ENCODE measurements at places on chromosomes 6 and 20.

DNA sequence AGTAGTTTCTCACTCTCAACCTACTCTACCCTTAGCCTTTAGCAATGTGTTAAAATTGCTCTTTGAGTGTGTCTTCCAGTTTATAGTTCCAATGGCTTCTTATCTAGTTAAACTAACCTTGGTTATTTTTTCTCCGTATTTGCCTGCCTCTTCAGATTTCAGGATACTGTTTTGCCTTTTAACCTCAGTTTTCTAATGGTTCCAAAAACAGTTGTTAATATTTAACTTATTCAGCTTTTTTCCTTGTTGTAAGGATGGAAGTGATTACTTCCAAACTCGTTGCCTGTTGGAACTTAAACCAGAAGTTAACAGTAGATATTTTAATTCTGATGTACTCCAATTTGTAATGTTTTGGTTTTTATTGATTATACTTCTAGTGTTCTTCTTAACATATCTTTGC lies 1574.9 kb downstream of the HACE1 start:
- DNase-seq, result no peak

GRCh38 chr6:89026151-89026550 lies 54.4 kb upstream of the PNRC1 start:
- no peak for DNase-seq

DNA sequence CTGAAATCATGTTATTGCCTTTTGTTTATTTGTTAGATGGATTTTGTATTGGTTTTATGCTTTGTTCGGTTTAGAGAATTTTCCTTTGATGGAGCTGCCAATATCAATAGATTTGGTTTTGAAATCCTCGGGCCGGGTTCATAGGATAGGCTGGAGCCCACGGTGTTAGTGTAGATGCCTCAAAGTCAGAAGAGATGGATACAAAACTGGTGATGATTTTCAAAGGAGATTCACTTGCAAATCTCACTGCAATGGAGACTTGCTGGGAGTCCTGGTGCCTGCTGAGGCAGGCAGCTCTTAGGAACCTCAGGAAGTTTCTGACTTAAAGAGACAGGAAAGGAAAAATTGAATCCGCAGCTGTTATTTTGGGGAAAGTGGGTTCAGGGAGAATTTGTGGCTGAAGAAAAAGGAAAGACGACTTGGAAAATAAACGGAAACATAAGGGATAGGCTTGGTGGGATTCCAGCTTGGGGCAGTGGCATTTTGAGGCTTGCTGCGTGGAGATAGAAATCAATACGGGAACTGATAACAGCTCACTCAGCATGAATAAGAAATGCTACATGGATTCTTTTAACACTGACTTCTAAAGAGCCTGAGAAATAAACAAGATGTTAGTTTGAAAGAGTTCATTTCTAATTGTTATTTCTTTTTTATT lies 241.6 kb downstream of the PHACTR1 start:
- no peak for DNase-seq

GRCh38 chr6:149964308-149965193 lies 808 bp downstream of the ULBP1 start:
- no peak for DNase-seq

GRCh38 chr6:36757206-36757605 lies 59.6 kb downstream of the RAB44 start:
- no peak for DNase-seq

DNA sequence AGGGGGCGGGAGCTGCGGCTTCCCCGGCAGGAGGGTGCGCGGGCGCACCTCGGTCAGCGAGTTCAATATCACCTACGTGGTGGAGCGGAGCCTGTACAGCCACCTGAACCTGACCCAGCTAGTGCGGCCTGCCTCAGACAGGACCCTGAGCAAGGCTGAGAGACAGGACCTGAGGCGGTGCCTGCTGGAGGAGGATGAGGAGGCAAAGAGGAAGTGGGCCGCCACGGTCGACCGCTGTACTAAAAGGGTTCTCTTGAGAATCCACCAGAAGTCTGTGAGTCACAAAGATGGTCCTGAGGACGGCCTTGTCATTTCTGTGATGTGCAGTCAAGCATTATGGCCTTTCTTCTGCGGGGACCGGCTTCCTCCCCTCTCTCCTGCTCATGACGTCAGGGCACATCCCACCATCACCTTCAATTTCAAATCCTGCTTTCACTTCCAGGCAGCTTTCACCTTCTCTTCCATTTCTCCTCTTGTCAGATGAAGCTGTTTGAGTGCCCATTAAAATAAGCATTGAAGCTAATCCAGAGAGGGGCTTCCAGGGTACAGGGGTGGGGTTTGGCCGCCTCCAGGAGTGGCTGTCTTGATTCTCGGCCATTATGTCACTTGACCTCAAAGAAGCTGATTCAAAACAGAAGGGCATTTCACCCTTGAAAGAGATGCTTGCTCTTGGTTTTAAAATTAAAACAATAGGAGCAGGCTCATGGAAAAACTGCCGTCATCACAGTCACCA lies 177.6 kb downstream of the SASH1 start:
- no peak for DNase-seq

DNA sequence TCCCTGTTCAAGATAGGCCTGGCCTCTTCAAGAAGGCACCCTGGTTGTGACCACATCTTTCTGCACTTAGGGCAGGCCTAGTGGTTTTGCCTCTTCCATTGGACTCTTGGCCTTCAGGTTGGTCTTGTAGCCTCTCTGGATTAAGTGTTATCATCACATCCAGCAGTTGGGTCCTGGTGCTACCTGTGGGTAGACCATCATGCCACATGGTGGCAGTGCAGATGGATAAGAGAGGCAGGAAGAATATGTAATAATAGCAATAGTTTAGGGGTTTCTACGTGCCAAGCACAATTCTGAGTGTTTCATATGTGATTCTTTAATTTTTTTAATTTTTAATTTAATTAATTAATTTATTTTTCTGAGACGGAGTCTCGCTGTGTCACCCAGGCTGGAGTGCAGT lies 28.5 kb upstream of the SNRPB2 start:
- no peak for DNase-seq

DNA sequence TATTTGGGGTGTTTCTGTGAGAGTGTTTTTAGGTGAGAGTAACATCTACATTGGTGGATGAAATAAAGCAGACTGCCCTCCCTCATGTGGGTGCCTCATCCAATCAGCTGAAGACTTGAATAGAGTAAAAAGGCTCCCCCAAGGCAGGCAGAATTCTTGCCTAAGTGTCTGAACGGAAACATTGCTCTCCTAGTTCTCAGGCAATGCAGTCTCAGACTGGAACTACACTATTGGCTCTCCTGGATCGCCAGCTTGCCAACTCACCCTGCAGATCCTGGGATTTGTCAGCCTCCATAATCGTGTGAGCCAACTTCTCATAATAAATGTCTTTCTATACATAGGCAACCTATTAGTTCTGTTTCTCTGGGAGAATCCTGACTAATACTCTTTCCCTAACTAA lies 5.5 kb upstream of the TMEM170B start:
- no peak for DNase-seq

GRCh38 chr20:59006864-59007664 lies at the start of gene CTSZ:
CTSZ (minus strand) TSS chr20:59007254; CDS start chr20:59007128, 126 bp downstream.
- no peak for DNase-seq

- DNase-seq, result no peak
These were observed 176.9 kb downstream of the MEI4 start for GRCh38 chr6:77829736-77830135.

DNA sequence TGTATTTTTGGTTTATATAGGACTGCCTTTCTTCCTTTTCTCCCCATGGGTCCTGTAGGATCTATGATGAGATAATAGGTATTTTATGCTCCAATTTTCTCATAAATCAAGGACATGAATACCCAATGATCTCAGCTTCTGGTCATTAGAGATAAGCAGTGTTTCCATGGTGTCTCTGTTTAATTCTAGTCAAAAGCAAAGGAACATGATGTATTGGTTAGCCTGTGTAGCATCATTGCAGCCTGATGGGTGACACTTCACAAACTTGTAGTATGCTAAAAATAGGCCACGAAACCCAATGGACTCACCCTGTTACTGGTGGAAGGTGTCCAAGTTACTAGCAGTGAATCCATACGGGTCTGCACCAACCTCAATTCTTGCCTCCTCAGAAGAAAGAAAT lies 116.2 kb upstream of the SNX9 start:
- no peak for DNase-seq

- DNase-seq, result no peak
These were observed 823.4 kb upstream of the GJE1 start for GRCh38 chr6:141309295-141309694.

DNA sequence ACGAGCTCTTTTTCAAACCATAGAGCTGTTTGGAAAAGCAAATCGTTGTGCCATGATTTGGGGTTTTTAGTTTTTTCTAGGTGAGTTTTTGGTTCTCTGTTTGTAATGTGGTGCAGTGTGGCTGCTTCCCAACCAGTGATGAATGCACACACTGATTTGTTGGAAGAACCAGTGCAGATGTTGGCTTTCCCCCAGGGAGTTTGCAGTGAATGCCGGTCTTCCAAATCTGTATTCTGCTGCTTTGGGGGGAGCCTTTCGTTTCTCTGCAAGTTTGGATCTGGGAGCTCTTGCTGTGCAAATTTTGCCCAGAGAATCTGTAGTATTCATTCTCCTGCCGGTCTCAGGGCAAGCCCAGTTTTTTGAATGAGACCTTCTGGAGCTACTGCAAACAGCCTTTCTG lies 14.5 kb downstream of the HECA start:
- DNase-seq, result no peak

- DNase-seq, result no peak
These were observed 450.7 kb upstream of the OPRM1 start for GRCh38 chr6:153588330-153588729.

DNA sequence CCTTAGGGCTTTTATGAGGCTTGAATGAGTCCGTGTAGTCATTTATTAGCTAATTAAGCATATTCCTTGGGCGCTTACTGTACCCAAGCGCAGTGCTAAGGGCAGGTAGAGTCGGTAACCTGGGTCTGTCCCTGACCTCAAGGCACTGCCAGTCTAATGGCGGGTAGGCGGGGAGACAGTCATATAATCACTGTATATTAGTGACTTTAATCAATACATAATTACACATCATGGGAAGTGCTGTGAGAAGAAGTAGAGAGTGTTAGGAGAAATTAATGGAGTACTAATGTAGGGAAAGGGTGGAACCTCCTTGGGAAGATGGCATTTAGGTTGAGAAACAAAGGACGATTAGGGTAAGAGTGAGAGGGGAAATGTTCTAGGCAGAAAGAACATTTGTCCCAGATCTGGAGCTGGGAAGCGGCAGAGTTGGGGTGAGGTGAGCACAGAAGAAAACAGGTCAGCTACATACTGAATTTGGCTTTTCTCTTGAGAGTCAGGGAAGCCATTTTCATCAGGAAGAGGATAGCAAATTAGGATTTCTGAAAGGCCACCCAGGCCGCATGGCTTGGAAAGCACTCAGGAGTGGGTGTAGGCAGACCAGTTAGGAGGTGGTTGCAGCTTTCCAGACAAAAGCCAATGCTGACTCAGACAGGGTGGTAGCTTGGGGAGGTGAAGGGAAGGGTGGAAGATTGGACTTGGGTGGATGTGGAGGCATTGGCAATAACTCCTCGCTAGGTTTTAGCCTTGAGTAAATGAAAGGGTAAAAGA lies 954 bp upstream of the BLCAP start:
- DNase-seq, result no peak

All from stimulated activated CD8-positive, alpha-beta memory T cell treated with anti-CD3 and anti-CD28 coated beads, Interleukin-12 subunit alpha, Interleukin-12 subunit beta, amount 100 ng/mL, for 1 hour (primary cell).